ENCODE measurements at places on chromosomes 4 and X.

GRCh38 chr4:22502895-22503814, 12.7 kb downstream of the ADGRA3 start:
- DNase-seq, result no peak

- no peak for DNase-seq
Observed at GRCh38 chr4:184402239-184402638, 72.1 kb downstream of the IRF2 start.

- no peak for DNase-seq
Observed at GRCh38 chr4:165164257-165164656, 43.1 kb upstream of the KLHL2 start.

GRCh38 chr4:73608689-73609594, 11.3 kb downstream of the RASSF6 start:
- no peak for DNase-seq

DNA sequence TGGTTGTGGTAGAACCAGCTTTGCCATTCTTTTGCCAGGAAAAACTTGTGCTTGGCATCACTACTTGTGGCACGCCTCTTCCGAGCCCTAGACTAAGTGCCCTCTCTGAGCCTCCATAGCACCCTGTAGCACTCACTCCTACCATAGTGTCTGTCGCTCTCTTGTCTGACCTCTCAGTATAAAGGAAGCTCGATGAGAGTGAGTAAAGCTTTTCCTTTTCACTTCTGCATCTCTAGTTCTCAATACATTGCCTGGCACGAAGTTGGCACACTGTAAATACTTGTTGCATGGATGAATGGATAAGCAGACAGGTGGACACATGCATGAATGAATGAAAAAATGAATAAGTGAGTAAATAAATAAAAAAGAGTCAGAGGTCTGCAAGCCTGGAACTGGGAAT, 48.3 kb downstream of the TLR10 start:
- no peak for DNase-seq

- DNase-seq, result no peak
Observed at GRCh38 chr4:795726-796119, 30.2 kb downstream of the CPLX1 start.

GRCh38 chrX:115911967-115912366, 258.6 kb upstream of the AGTR2 start:
- DNase-seq, result no peak

Data from activated B cell treated with CpG ODN at 0.5 μM for 24 hours (primary cell).